HL-60 (cell line): ENCODE measurements at places on chromosomes 13 and 19.

DNA sequence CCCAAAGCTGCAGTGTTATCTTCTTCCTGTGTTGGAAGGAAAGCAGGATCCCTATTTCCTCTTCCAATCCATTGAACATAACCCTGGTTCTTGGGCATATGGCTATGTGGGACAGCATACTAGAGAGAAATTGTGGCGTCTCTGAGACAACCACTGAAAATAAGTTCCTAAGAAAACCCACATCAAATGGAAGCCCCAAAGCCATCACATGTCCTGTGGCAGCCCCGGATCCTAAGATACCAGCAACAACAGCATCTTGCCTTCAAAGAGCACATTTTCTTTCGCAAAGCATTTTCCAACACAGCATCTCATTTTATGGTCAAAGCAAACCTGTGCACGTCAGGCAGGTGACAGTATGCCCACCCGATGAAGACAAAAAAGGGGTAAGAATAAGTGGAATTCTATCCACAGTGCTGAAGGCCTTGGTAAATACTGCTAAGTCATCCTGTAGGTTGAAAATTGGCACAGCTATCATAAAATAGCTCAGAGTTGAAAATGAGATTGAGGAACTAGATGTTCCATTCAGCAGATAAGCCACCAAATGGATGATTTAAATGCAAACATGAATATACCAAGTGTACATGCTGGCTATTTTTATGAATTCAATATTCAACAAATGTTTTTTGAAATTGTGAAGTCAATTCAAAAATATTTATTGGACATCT, 232.2 kb downstream of the DLEU7 start:
- DNase-seq, result no peak

DNA sequence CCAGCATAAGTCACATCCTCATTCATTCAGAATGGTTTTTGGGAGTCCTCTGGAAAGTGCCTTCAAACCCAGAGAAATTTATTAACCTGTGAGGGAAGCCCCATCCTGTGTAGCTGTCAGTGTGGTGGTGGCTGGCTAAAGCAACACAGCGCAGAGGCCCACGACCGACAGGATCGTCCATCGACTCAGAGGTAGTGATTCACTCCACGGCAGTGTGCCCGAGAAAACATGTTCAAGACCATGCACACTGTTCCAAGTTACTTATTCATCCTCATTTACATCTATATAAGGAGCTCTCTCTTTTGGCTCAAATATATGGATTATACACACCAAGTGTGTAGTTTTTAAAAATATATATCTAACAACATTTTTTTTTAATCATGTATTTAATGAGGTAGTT, 96.3 kb upstream of the SLC15A1 start:
- no peak for DNase-seq

- no peak for DNase-seq
Observed at GRCh38 chr19:51687791-51688670, 5.1 kb upstream of the SPACA6 start.

GRCh38 chr13:61880578-61881283, 465.1 kb upstream of the PCDH20 start:
- DNase-seq, result peak; percentile 54

DNA sequence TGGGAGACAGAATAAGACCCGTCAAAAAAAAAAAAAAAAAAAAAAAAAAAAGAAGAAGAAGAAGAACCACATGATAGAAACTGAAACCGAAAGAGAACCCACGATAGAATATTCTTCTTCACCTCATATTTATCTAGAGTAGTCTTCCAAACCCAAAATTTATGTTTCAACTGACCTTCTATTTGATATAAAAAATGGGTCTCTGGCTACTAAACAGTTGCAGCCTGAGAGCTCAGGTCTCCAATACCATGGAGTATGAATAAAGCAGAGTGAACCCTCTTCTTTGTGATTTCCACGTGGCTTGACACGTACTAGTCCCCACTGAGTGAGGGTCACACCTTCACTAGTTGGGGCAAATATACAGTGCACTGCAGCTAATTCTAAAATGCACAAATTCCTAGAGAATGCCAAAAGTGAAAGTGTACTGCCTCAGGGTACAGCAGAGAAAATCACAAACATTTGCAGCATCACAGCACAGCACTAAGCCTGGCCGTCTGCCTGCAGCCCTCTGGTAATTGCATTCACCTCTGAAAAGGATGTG, 30.8 kb upstream of the RFC3 start:
- peak; percentile 19 for DNase-seq

- DNase-seq, result no peak
Observed at GRCh38 chr13:109105899-109106298, 476.5 kb downstream of the MYO16 start.

- DNase-seq, result no peak
Observed at GRCh38 chr13:109021558-109021957, 392.1 kb downstream of the MYO16 start.

DNA sequence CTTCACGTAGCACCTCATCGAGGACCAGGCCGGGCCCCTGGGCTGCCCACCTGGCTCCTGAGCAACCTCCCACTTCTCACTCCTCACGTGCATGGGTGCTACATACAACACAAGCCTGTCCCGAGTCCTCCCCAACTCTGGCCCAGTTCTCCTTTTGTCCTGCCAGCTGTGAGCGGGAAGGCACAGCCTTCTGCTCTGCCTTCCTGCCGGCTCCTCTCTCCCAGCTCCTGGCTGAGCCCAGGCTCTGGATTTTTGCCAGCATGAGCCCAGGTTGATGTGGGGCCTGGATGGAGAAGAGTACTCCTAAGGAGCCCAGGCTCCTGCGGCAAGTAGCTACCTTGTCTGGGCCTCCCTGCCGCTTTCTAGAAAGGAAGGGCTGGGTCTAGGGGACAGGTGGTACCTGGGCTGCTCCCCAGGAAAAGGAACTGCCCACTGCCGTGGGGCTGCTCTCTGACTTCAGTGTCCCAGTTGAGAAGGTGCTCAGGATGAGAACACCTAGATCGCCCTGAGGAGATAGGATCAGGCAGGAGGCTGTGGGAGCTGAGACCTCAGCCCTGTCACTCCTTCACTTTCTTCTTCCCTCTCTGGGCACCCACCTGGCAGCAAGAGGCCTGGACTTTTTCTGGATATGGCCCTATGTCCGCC, 23.6 kb downstream of the LYL1 start:
- DNase-seq, result peak; percentile 42

GRCh38 chr19:1551068-1552040, 16.8 kb downstream of the MEX3D start:
- no peak for DNase-seq

DNA sequence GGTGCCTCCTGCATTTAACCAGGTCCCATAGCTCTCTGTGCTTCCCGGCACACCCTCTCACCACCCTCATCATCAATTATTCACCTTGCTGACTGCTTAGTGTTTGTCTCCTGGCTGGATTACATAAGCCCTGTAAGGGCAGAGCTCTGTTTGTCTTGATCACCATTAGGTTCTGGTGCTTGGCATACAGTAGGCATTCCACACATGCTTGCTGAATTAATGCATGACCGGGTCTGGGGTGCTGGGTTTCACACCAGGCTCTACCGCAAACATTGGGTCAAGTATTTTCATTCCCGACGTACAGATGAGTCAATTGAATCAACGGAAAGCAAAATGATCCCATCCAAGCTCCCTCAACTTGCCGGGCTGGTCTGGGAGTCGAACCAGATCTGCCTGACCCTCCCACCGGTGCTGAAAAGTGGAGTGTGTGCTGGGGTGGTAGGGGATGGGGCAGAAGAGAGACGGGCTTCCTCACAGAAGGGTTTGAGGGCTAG, 28.5 kb downstream of the VAV1 start:
- no peak for DNase-seq
